ENCODE measurements at places on chromosomes 4 and X. TPM values are rescaled to one million over a fixed set of nuclear protein-coding genes. Genes with fewer than 3 reads are reported as not detected.
A peak's percentile ranks its signal among the peaks of the same experiment; 100 is the strongest.

DNA sequence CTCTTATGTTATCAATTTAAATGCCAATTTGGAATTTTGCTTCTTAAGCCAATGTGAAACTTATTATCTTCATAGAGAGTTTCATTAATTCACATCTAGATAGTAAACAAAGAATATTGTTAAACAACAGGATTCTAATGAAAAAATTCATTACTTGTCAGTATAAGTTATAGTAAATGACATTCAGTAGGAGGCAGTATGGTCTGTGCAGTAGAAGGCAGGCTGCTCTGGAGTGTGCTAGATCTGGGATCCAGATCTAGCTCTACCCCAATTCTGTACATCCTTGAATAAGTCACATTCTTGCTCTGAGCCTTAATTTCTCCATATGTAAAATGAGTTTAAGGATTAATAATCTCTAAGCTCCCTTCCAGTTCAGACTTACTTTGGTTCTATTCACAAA is 202.7 kb upstream of the POU3F4 start:
- DNase-seq, result no peak

GRCh38 chr4:138804711-138805110 is 210.9 kb upstream of the NOCT start:
- no peak for DNase-seq

DNA sequence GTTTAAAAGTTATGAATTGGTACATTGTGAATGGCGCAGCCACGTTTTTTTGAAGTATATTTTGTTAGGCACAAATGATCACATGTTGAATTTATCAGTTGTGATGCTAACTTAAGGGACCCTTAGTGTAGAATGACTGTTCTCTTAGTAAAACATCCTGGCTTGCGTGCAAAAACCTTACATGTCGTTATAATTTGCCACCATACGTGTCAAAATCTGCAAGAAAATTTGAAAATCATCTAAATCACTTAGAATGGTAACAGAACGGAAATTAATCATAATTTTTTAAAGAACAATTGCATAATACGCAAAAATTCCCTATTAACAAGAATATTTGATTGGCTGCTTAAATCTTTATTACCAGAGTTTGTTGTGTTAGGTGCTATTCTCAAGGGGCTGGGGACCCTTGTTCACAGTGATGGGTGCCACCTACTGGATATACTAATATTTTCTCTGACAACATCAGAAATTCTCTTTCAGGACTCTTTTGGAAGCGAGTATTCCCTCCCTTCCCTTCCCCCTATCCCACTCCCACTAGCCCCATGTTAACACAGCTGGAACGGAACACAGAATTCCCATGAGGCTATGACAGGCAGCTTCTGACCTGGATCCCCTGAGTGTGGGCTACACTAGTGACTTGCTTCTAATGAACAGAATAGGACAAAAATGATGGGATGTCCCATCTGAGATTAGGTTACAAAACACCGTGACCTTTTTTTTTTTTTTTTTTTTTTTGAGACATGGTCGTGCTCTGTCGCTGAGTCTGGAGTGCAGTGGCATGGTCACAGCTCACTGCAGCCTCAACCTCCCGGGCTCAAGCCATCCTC is 71.8 kb downstream of the SUPT20HL2 start:
- no peak for DNase-seq

DNA sequence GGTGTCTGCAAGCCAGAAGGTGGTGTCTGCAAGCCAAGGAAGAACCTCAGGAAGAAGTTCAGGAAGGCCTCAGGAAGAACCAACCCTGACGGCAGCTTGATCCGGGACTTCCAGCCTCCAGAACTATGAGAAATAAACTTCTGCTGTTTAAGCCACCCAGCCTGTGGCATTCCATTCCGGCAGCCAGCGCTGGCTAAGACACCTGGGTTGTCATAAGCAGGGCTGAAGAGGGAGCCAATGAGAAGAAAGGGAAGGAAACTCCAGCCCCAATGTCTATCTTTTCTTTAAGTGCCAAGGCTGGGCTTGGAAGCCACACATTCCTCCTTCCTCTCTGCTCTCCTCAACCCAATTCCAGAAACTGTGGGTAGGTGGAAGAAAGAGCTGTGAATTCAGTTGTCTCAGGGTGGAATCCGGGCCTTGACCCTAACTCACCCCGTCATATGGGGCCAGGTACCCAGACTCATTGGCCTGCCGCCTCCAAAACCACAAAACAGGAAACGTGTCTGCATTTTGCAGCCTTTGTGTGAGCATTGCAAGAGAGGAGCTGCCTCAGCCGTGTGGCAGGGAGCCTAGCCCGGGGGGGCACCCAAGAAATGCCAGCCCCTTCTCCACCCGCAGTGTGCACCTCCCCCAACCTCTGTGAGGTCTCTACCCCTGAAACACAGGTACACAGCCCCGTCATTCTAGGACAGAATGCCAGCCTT is 26.8 kb downstream of the CRMP1 start:
- no peak for DNase-seq

GRCh38 chr4:74873545-74874301 is 59.2 kb upstream of the PARM1 start:
- no peak for DNase-seq

GRCh38 chr4:96833831-96834230 is 993.9 kb downstream of the PDHA2 start:
- no peak for DNase-seq

- DNase-seq, result no peak
Measured at GRCh38 chr4:25223802-25224375, 9.9 kb upstream of the PI4K2B start.

DNA sequence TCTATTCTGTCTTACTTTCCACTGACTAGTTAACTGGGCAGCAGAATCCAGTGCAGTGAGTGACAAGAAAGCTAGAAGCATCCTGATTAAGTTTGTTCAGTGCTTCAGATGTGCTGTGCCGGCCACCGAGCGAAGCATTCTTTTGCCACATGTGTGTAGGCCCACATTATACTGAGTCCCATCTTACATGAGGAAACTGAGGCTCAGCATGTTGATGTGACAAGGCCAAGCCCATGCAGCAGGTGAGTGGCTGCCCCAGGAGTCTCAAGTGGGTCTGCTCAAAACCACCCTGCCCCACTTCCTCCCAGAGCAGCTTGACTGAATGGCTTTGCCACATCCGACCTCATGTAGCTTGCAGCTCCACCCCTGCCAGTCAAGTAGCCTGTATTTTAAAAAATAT is 50.5 kb downstream of the RHOH start:
- DNase-seq, result no peak

- no peak for DNase-seq
Measured at GRCh38 chr4:1825326-1825725, 30.6 kb downstream of the LETM1 start.

DNA sequence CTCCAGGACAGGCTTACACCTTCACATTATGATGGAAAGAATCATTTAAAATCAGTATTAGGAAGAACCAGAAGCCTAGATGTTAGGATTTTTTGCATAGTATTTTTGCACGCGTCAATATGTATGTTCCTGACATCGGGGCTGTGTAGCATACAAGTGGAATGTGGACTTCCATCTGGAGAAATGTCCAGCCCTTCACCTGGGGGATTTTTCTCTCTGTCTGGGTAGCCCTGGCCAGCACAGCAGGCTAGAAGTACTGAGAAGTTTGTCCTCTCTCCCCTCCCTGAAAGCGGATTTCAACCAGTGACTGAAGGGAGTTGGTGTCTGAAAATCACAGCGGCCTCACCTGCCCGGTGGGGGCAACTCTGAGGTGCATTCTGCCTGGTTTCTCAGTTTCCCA is 10.4 kb upstream of the KLHL8 start:
- no peak for DNase-seq

DNA sequence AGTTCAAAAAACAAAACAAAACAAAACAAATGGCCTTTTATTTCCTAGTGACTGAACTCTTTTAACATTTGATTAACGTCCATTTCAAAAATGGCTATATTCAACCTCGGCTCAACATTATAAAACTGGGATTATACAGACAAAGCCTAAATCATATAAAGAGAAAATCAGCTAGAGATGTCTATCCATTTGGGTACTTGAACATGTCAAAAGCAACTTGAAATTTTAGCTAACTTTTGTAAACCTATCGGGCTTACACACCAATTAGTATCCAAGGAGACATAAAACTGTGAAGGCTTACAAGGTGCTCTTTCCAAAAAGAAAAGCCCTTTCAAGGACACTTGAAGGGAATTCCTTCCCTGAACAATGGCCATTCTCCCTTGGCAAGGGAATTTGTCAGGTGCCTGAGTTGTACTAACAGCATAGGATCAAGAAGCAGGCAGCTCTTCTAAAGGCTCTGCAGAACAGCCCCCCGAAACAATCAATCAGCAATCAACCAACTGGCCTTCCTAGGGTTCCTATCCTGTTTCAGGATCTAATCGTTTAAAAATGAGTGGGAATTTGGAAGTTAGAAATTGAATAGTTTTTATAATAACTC is 633.7 kb upstream of the HTR2C start:
- DNase-seq, result no peak

DNA sequence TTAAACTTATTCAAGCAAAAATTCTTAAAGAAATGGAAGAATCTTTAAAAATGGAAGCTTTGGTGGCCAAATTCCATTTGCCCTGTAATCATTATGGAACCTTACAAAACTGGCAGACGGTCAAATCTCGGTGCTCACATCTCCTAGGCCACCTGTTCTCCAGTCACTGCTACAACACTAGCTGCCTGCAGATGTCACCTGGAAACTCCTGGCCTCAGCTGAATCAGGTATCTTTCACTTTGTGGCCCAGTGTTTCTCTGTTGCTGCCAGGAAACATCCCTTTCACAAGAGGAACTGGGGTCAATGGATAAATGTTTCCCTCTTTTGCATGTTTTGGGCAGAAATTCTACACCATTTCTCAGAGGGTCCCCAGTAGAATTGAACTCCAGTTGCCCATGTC is 4.2 kb upstream of the CXCL3 start:
- DNase-seq, result no peak

DNA sequence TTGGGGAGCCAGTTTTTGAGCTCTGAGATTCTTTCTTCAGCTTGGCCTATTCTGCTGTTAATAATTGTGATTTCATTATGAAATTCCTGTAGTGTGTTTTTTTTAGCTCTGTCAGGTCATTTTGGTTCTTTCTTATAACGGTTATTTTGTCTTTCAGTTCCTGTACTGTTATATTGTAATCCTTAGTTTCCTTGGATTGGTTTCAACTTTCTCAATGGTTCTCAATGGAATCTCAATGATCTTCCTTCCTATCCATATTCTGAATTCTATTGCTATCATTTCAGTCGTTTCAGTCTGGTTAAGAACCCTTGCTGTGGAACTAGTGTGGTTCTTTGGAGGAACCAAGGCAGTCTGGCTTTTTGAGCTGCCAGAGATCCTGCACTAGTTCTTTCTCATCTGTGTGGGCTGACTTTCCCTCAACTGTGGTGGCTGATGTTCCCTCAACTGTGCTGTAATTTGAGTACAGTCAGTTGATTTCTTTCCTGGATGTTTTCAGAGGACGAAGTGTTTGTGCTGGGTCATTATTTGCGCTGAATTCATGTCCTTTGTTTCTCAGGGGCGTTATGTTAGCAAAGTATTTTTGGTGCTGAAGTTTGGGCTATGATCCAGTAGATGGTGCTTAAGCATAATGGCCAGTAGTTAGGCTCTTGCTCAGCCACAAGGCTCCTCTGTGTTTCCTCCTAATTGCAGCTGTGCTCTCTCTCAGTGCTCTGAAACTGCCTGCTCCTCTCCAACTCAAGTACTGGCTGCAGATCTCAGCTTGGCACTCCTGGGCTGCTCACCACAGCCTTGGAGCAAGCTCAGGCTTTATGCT is 27.5 kb downstream of the ENPEP start:
- DNase-seq, result no peak

DNA sequence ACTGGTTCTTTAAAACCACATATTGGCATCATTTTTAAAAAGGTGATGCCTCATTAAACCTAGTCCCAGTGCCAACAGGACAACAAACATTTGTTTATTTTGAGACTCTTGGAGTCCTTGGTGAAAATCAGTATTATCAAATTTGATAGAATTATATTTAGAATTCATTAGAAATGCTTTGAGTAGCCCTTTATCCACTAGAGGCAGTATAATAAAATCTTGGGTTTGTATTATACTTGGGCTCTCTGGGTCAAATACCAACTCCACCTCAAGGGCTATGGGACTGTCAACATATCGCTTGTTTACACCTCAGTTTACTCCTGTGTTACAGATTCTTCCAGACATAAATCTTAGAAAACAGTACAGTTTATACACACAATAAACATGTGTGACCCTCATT is 335.7 kb upstream of the FSTL5 start:
- no peak for DNase-seq

DNA sequence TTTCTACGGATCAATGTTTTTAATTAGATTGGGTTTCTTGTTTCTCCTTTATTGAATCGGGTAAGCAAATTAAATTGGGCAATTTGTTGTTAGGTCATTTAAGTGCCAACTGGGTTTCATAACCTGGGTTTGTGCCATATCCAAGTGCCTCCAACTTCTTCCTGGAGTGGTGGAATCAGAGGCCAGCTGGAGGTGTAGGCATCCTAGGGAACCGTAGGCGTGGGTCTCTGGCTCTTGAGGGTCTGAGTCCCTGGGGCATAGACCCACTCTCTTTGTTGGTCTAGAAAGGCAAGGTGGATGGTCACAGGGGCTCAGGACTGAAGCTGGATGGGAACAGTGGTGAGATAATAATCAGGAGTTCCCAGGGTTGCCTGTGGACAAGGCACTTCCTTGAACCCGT is 18.3 kb downstream of the CNGA2 start:
- DNase-seq, result no peak

DNA sequence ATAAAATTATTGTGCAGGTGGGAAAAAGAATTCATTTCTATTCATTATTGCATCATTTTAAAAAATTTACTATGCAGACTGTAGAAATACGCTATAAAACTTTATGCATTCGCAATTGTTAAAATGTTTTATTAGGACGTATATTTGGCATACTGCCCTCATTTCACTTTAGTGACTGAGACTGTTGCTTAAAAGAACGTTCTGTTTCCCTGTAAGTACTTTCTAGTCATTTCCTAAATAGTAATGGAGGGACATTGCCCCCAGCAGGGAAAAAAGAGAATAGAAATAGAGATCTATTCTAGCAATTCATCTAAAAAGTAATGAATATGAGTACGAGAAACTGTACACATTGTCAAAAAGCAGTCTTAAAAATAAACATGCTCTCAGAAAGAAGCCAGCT is 1295.8 kb upstream of the TENM3 start:
- peak; percentile 37 for DNase-seq

DNA sequence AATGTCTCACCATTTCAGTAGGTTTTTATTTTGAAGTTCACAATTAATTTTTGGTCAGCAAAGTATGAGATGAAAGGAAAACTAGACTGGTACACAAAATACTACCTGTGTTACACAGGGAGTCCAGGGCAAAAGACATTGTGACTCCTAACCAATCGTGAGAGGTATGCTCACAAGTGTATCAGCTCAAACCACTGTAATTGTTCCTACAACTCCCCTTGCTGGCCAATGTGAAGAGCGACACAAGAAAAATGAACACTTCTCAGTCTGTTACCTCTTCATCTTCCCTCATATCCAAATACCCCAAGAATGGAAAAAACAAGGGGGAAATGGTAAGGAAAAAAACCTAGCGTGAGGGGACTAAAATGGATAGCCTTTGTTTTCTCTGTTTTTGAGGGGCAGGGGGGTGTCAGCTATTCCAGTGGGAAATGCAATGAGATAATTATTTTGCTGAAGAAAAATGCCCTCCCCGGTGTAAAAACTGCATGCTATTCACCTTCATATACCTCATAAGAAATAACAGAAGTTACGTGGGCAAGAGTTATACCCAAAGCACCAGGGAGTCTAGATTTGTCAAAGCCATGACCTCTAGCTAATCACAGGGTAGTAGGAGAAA is 30.6 kb upstream of the NSUN7 start:
- peak; percentile 56 for DNase-seq

The SSX2B gene
- total RNA-seq, result not detected

The IL9R gene
- total RNA-seq, result 0.06 TPM

The SMIM10 gene
- total RNA-seq, result 5.5 TPM

The CXXC4 gene
- total RNA-seq, result 29.1 TPM

The CLNK gene
- total RNA-seq, result 0.10 TPM

The HADH gene
- total RNA-seq, result 19.6 TPM

The MAGEA12 gene
- total RNA-seq, result not detected
